Pulmonary artery endothelial cell (primary cell): ENCODE measurements at places on chromosomes 3 and 15. TPM values are rescaled to one million over a fixed set of nuclear protein-coding genes. Genes with fewer than 3 reads are reported as not detected.
A peak's percentile ranks its signal among the peaks of the same experiment; 100 is the strongest.

GRCh38 chr15:99709243-99709986, 23.8 kb downstream of the LYSMD4 start:
- DNase-seq, result no peak

- peak; percentile 78 for DNase-seq
Observed at GRCh38 chr3:172520301-172520831, 2.9 kb downstream of the TNFSF10 start.

GRCh38 chr3:196654735-196655090, 15.2 kb downstream of the NRROS start:
- DNase-seq, result no peak

DNA sequence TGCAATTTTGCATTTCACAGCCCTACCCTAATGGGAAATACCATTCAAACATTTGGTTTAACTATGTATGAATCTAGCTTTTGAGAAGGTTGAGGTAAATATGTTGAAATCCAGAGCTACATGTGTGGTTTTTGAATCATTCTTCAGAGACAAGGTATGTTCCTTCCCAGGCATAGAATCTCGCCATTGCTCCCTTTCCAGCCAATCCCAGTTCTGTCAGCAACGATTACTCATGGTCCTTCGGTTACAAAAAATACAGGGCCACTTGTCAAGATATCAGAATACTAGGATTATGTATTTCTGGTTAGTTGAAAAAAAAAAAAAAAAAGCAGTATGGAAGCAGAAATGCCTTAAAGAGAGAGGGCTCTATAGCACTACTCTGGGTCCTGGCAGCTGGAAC, 182.4 kb downstream of the RBMS3 start:
- DNase-seq, result no peak

GRCh38 chr3:151584566-151584965, 123.7 kb upstream of the IGSF10 start:
- DNase-seq, result no peak

DNA sequence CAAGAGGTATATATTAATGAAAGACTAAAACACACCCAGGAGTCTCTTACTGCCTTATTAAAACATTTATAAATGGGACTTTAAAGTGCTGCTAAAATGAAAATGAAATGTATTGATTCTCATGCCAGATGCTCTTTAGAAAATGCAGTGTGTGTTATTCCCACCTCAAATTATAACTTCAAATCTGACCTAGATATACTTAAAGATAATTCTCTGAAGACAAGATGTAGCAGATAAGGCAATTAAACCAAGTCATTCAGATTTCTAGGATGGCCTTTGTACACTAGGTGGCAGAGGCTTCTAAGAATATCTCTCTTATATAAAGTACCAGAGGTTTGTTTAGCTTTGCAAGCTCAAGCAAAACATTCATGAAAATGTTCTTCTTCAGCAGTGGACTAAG, 26.9 kb upstream of the GOLGA8B start:
- no peak for DNase-seq

DNA sequence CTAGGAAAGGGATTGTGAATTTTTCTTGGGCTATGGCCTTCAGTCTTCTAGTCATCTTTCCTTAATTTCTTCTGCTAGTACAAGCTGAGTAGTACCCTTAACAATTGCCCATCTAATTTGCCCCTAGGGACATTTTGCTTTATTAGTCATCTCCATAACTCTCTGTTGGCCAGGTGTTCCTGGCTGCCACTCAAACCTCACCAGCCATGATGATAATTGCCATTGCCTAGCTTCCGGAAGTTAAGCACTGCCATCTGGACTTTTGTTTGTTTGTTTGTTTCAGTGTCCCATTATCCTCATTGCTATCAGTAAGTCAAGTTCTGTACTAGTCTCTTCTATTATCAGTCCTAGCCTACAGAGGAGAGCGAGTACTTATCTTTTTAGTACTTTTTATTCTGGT, 36.6 kb upstream of the UBL7 start:
- DNase-seq, result no peak

DNA sequence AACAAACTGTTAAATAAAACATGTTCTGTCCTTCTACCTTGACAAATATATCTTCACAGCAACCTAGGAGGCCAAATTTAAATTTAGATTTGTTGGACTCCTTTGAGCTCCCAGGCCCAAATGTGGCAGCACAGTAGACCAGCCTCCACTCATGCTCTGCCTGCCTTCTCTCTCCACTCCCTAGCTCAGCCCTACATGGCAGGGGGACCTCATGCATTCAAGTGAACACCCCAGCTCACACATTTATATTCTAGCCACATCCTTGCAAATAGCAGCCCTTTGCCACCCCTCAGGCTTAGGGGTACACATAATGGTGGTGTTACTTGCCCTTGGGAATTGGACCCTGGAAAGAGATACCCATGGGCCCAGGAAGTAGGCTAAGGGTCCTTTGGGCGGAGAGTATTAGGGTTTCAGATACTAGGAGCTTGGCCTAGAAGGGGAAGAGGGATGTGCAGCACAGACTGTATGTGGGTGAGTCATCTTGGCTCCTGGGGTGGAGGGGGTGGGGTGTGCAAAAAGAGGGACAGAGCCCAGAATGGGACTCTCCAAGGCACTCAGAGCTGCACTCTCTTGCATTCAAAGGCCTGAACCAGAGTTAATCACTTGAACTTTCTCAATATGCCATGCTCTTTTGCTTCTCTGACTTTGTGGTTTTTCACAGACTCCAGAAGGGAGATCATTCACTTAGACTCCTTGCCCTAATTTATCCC, 268.4 kb upstream of the ROPN1 start:
- no peak for DNase-seq

LMOD3 gene
- not detected in 2 replicates for total RNA-seq
